ENCODE measurements at places on chromosomes 11 and 22.

- no peak for DNase-seq
Measured at GRCh38 chr22:19003508-19003907, 67.4 kb upstream of the PRODH start.

DNA sequence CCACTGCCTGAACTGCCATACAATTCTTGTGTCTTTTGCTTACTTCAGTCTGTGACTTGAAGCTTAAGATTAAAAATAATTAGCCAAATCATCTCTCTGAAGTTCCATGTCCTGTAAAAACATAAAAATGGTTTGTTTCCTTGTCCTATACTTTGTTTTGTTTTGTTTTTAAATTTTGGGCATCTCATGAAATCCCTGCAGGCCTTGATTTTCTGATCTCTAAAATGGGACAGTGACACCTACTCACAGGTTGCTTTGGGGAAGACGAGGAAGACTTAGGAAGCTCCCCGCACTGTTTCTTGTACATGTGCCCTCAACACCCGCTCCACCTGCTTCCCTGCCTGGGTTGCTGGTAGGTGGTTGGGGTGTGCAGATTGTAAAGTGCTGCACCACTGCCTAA is 38.9 kb downstream of the TSPAN18 start:
- DNase-seq: no peak

- DNase-seq: no peak
Measured at GRCh38 chr11:124612045-124612444, 817 bp downstream of the PANX3 start.

DNA sequence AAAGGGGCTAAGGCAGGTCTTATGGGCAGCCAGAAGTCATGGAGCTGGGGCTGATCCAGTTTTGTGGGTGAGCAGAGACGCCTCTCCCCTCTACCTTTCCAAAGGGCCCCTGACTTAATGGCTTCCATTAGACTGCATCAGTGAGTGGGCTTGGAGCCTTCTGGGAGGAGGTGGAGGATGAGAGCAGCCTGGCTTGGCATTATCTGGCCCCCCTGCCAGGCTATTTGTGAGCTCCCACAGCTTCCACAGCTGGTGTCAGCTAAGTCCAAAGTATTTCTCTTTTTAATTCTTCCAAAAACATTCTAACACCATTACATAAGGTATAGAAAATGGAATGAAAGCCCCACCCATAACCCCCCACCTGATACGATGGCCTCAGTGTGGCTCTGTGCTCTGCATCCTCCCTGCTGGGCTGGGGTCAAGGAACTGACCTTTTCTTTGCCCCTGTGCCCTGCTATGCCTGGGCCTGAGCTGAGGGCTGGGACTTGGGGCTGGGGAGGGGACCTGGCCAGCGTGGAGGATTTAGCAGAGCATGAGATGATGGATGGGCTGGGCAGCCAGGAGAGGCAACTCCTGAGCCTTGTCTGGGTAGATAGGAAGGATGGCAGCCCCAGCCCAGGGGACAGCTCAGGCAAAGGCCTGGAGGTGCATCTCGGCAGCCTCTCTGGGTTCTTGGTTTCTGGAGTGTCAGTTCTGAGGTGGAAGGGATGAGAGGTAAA is 4.0 kb downstream of the AIFM3 start:
- DNase-seq: no peak

- DNase-seq: no peak
Measured at GRCh38 chr22:19799322-19800190, 39.0 kb downstream of the TBX1 start.

- DNase-seq: no peak
Measured at GRCh38 chr11:104713401-104713800, 184.9 kb downstream of the CASP12 start.

- no peak for DNase-seq
Measured at GRCh38 chr11:19455731-19456130, 215.0 kb upstream of the E2F8 start.

GRCh38 chr11:125942771-125943428 is 2.9 kb upstream of the VSIG10L2 start:
- no peak for DNase-seq

DNA sequence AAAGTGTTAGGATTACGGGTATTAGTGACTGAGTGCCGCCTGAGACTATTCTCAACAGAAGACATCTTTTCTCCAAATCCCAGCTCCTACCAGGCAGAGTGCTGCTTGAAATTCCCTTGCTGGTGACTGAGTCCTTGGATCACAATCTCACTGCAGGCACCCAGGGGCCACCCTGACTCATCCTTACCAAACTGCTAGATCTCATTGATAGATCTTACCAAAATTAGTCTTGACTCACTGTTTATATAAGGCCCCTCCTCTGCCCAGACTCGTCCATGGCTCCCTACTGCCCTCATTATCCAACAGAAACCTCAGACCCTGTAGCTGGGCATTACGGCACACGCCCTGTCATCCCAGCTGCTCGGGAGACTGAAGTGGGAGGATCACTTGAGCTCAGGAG is 14.7 kb downstream of the TBC1D10A start:
- peak; percentile 34 for DNase-seq

DNA sequence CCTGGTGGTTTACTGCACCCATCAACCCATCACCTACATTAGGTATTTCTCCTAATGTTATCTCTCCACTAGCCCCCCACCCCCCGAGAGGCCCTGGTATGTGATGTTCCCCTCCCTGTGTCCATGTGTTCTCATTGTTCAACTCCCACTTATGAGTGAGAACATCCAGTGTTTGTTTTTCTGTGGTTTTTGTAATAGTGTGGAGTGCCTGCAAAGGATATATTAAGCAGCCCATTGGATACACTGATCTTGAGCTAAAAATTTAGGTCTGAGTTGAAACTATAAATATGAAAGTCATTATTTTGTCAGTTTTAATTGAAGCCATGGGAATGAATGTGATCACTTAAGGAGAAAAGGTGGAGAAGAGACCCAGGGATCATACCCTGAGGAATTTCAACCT is 23.0 kb downstream of the MRPL48 start:
- DNase-seq: no peak

DNA sequence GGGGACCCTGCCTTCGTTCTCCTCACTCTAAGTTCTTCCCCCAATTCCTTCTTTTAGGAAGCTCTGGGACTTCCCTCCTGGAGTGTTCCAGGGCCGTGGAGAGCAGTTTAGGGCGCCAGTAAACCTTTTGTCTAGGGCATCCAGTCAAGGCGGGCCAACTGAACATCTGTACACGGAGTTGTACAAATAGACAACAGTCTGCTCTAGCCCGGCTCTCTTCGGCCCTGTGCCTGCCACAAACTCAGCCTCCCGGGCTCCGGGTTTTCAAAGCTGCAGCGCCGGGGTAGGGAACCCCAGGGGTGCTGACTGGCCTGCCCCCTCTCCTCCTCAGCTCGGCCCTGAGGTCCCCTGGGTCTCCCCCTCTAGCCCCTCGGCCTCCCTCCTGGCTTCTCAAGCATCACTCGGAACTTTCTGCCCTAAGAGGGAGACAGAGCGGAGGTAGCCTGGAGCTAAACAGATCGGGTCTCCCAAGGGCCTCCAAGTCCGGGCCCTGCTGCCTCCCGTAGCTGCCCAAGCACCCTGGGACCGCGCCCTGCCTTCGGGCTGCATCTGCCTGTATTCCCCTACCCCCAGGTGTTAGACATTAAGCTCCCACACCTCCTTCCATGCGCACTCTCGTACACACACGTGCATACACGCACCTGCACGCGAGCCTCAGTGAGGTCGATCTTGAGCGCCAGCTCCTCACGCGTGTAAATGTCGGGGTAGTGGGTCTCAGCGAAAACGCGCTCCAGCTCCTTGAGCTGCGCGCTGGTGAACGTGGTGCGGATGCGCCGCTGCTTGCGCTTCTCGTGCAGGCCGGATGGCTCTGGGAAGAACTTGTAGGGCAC is 3.3 kb downstream of the PHOX2A start:
- DNase-seq: peak; percentile 25

- DNase-seq: peak; percentile 88
Measured at GRCh38 chr22:39236321-39237317, 8.2 kb downstream of the PDGFB start.

DNA sequence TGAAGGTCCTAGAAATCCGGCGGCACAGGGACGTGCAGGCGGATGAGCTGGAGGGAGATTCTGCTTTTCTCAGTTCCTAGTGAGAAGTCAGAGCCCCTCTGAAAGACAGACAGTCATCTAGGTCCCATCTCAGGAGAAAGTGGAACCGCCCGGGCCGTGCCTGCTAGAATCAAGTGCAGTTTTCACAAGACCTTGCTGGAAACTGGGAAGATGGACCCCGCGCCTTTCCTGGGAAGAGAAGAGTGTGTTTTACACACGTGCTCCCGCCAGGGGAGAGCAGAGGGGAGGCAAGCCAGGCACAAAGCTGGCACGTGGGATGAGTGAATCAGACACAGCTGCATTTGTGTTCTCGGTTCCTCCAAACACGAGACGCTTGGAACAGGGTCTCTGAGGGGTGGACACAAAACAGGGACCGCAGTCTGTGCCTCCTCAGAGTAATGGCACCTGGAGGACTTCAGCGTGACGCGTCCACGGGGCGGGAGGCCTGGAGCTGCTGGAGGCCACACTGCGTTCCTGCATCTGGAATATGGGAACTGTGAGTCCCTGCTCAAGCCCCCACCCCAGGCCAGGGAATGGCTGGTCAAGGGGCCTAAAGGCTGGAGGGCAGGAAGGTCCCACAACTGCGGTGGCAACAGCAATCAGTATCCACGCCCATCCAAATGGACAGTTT is 218.3 kb downstream of the BRD1 start:
- DNase-seq: no peak

GRCh38 chr11:60314635-60315321 is 12.3 kb upstream of the MS4A6E start:
- DNase-seq: no peak

DNA sequence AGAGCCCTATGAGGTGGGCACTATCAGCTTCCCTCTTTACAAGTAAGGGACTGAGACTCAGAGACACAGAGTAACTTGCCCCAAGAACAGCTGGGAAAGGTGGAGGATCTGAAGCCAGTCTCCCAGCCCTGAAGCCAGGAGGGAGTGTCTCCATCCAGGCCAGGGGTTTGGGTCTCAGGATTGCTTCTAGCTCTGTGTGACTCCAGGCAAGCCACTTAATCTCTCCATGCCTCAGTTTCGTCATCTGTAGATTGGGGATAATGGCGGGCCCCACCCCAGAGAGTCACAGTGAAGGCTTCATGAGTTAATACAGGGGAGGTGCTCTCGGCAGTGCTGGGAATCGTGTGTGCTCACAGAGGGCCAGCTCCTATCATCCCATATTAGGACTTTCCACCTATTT is 10.5 kb downstream of the MAP4K2 start:
- DNase-seq: no peak

DNA sequence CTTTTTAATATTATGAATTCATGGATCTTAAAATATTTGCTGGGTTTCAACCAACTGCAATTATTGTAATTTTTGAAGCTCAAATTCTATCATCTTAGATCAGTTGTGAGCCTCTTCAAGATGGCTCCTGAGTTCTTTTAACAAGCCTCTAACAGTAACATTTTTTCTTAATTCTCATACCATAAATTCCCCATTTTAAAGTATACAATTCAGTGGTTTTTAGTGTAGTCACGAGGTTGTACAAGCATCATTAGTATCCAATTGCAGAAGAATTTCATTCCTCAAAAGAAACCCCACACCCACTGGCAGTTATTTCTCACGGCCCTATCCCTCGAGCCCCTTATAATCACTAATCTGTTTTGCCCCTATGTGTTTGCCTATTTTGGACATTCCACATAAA is 270.8 kb downstream of the SBF2 start:
- DNase-seq: no peak

GRCh38 chr11:56852131-56852530 is 103.6 kb upstream of the OR9G4 start:
- no peak for DNase-seq

DNA sequence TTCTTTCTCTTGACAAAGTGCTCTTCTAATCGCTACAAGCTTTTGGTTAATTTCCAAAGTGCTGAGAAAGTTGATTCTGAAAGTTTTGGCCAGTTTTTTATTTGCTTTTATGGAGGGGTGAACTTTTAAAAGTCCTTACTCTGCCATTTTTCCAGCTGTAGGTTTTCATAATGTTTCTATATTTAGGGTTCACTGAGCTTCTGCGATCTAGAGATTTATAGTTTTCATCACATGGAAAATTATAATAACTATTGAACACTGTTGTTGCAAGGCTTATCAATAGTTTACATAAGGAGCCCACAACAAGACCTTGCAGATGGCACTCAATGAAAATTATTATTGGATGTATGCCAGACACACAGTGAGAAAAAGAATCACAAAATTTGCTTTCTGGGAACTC is 55.1 kb downstream of the DLG2 start:
- DNase-seq: no peak

- no peak for DNase-seq
Measured at GRCh38 chr22:24414984-24415945, 12.1 kb upstream of the ADORA2A start.

DNA sequence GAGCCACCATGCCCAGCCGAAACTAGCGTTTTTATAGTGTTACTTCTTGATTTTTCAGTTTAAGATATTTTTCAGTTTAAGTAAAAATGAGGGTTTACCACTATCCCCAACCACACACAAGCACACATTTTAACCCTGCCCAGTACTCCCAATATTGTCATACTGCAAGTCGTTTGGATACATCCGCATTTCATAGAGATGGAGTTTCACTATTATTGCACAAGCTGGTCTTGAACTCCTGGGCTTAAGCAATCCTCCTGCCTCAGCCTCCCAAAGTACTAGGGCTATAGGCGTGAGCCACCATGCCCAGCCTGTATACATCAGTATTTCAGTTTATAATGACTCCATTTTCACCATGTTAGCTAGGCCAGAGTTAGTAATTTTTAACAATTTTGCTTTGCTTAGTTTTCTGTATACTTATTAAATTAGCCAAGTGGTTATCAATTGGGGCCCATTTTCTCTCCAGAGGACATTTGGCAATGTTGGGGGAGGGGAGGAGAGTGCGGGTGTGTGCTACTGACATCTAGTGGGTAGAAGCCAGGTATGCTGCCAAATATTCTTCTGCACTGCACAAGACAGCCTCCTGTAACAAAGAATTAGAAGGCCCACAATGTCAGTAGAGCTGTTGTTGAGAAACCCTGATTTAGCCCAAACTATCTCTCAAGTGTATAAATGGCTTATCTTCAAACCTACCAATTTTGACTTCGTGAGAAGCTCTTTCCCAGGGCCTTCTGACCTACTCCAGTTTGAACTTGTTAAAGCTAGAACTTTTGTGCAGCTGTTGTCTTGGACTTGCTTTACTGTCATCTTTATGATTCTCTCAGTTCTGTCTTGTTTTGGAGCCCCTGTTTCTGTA is 7.3 kb downstream of the USP47 start:
- peak; percentile 87 for DNase-seq

DNA sequence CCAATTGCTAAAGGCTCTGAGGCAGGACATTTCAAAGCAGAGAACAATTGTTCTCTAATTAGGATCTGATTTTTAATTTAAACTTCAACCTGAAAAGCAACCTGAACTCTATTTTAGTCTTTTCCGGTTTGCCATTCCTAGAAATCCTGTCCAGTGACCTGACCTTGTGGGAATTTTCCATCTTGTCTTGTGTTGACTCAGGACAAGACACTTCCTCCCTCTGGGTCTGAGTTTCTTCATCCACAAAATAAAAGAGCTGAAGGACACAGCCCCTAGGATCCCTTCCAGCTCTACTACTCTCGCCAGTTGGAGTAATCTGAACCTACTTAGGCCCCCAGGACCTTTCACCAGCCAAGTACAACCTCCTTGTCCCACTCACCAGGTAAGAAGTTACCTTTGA is 66.5 kb upstream of the POU2AF1 start:
- DNase-seq: no peak

GRCh38 chr22:31932863-31933262 is 11.5 kb upstream of the YWHAH start:
- DNase-seq: no peak

- no peak for DNase-seq
Measured at GRCh38 chr22:29311464-29312217, 3.9 kb downstream of the RASL10A start.

GRCh38 chr11:44837661-44838060 is 110.9 kb downstream of the TSPAN18 start:
- DNase-seq: no peak

- DNase-seq: no peak
Measured at GRCh38 chr22:48618326-48618725, 1209.3 kb downstream of the BRD1 start.
